A549 treated with AZD2906 at 1 μM for 4 hours (cell line): ENCODE measurements at places on chromosomes 7 and 10. TPM values are rescaled to one million over a fixed set of nuclear protein-coding genes. Genes with fewer than 3 reads are reported as not detected.

The HECW1 gene
- 15.3 to 20.0 TPM (median 18.4 TPM) in 5 replicates for total RNA-seq

The ACHE gene
- total RNA-seq, result 2.3 to 3.5 TPM (median 3.1 TPM) in 5 replicates

The ZNF503 gene
- total RNA-seq, result 6.0 to 8.8 TPM (median 8.4 TPM) in 5 replicates

The SKAP2 gene
- total RNA-seq, result 13.4 to 17.0 TPM (median 14.9 TPM) in 5 replicates

The FAM180A gene
- total RNA-seq, result 0.05 TPM in 2 of 5 replicates, not detected in the others

The CDK1 gene
- total RNA-seq, result 78.9 to 93.8 TPM (median 83.7 TPM) in 5 replicates

The PON1 gene
- 0.52 to 1.6 TPM (median 0.97 TPM) in 5 replicates for total RNA-seq

The CCSER2 gene
- 8.2 to 12.4 TPM (median 11.2 TPM) in 5 replicates for total RNA-seq

The HOXA10 gene
- total RNA-seq, result 6.2 to 7.0 TPM (median 6.7 TPM) in 5 replicates

The SFMBT2 gene
- 5.9 to 7.6 TPM (median 7.0 TPM) in 5 replicates for total RNA-seq

The PIK3AP1 gene
- total RNA-seq, result 0.55 to 0.90 TPM (median 0.58 TPM) in 5 replicates

The TSPAN13 gene
- total RNA-seq, result 14.7 to 18.8 TPM (median 17.1 TPM) in 5 replicates

The ADRA2A gene
- 0.12 to 0.20 TPM (median 0.18 TPM) in 5 replicates for total RNA-seq

The TCAF2 gene
- total RNA-seq, result 1.2 to 1.5 TPM (median 1.4 TPM) in 5 replicates

The LIPK gene
- not detected in 5 replicates for total RNA-seq

The FKBP9 gene
- 71.4 to 143 TPM (median 85.5 TPM) in 5 replicates for total RNA-seq

The MRLN gene
- not detected in 5 replicates for total RNA-seq

The PRKAR1B gene
- 29.1 to 35.7 TPM (median 33.7 TPM) in 5 replicates for total RNA-seq

The FAM25G gene
- 0.73 to 1.2 TPM (median 0.90 TPM) in 4 of 5 replicates, not detected in the other for total RNA-seq

The TBC1D12 gene
- total RNA-seq, result 5.7 to 6.6 TPM (median 6.4 TPM) in 5 replicates

The ZNF680 gene
- total RNA-seq, result 1.5 to 2.8 TPM (median 2.1 TPM) in 5 replicates

The ST8SIA6 gene
- 0.03 to 0.14 TPM (median 0.06 TPM) in 4 of 5 replicates, not detected in the other for total RNA-seq

The SDK1 gene
- total RNA-seq, result 0.38 to 0.67 TPM (median 0.53 TPM) in 5 replicates

The COL26A1 gene
- total RNA-seq, result 0.44 to 0.74 TPM (median 0.52 TPM) in 5 replicates

The COL28A1 gene
- total RNA-seq, result 0.42 to 1.1 TPM (median 0.57 TPM) in 5 replicates

The SNX8 gene
- 79.3 to 128 TPM (median 117 TPM) in 5 replicates for total RNA-seq

The INSYN2A gene
- total RNA-seq, result 1.4 to 1.8 TPM (median 1.5 TPM) in 5 replicates

The PGAM2 gene
- total RNA-seq, result not detected in 5 replicates

The FOXI2 gene
- total RNA-seq, result not detected in 5 replicates

The ELN gene
- total RNA-seq, result 0.12 to 0.16 TPM (median 0.14 TPM) in 4 of 5 replicates, not detected in the other

The GIMAP1 gene
- not detected in 5 replicates for total RNA-seq
